ENCODE measurements at places on chromosomes 6 and 20.
A peak's percentile ranks its signal among the peaks of the same experiment; 100 is the strongest.

- DNase-seq: no peak
These were observed 295.9 kb upstream of the FERMT1 start for GRCh38 chr20:6418732-6419131.

GRCh38 chr6:56649053-56649769 is 6.5 kb upstream of the DST start:
- DNase-seq: no peak

DNA sequence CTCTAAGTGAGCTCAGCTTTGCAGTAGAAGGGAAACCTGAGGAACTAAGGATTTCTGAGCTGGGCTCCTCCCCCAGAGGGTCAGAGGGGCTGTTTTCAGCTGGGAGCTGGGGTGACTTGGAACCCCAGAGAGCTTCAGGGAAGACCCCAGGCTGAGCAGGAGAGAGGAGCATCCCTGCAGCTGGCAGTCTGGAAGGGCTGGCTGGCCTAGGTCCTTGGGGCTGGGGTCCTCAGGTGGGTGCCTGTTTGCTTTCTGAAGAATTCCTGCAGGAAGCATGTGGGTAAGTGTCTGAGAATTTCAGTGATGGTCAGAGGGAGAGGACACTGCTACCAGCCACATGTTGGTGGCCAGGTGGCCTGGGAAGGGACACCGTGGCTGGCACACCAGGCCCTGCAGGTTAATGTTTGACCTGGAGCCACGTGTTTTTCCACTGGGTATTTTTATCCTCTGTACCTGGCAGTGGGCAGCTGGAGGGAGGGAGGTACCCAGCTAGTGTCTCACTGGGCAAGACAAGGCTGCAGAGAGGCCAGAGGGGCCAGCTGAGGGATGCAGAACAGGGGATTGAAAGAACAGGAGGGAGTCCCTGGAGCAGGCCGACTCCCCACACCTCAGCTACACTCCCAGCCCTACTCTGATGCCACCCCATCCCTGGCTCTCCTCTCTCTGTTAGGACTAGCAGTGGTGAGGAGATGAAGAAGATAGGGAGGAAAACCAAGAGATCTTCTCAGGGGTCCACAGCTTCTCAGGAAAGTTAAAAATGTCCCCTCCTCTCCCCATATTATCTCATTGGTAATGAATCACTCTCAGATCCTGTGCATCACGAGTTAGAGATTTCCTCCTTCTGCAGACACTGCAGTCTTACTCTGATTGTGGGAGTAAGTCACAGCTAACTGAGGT is 143.6 kb downstream of the VEGFA start:
- DNase-seq: peak; percentile 24

DNA sequence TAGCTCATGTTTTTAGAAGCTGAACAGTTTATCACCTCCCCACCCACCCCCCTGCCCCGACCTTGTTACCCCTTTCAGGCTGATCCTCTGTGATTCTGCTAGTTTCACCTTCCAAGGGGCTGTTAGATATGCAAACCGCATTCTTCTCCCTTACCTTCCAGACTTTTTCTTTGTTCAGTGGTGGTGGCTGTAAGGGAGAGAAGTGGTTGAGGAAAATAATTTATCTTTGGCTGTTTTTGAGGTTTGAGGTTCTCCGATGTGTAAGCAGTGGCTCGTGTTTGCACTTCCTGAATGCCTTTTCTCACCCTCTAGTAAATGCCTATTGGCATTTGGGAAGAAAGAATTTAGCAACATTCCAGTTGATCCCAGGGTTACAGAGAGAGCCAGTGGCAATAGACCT is 69.4 kb upstream of the KCNG1 start:
- DNase-seq: peak; percentile 8

GRCh38 chr20:6623989-6624388 is 143.5 kb upstream of the BMP2 start:
- no peak for DNase-seq

DNA sequence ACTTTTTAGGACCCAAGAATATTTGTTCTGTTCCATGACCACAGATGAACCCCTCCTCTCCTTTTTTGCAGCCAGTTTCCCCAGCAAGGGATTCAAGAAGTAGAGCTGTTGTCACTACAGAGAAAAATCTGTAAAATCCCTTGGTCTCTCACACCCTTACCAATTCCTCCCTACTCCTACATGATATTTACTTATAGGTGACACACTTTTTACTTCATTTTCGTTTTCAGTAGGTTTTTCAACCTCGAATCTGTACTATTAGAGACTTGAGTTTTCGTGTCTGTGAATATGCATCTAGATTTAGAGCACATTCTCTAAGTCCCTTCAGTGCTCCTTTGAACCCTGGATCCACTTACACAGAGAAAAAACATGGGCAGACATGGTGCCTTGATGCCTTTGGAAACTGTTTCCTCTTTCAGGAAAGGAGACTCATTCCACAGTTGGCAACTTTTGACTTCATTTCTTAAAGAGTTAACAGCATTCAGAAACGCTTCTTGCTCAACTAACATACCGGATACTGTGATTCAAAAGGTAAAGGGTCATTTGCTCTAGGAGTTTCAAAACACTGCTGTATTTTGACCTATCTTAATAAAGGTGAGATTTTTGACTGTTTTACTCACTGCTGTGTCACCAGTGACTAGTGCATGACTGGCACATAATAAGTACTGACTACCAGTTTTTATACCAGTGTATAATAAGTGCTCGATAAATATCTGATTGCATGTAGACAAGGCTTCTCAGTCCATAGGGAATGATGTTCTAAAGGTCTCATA is 50.6 kb downstream of the LAMA4 start:
- peak; percentile 87 for DNase-seq

- DNase-seq: peak; percentile 24
These were observed 182.5 kb downstream of the EDN1 start for GRCh38 chr6:12472601-12473038.

- no peak for DNase-seq
These were observed 107.2 kb downstream of the MMS22L start for GRCh38 chr6:97175806-97176205.

DNA sequence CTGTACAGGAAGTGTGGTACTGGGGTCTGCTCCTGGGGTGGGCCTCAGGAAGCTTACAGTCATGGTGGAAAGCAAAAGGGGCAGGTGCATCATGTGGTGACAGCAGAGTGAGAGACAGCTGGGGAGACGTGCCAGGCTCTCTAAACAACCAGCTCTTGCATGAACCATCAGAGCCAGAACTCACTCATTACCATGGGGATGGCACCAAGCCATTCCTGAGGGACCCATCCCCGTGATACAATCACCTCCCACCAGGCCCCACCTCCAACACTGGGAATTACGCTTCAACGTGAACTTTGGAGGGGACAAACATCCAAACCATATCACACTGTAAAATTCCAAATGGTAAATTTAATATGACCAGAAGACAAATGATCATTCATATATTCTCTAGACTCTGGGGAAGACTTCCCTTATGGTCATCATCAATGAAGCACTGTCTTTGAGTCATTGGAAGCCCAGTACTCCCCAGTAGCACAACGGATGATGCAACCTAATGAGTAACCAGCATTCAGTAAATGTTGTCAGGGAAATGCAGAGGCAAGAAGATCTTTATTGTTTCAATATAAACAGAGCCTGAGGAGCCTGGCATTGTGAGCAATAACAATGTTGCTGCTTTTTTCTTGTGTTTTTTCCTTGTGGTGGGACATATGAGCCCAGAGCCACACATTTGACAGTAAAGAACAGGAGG is 48.2 kb upstream of the RALY start:
- DNase-seq: peak; percentile 42

DNA sequence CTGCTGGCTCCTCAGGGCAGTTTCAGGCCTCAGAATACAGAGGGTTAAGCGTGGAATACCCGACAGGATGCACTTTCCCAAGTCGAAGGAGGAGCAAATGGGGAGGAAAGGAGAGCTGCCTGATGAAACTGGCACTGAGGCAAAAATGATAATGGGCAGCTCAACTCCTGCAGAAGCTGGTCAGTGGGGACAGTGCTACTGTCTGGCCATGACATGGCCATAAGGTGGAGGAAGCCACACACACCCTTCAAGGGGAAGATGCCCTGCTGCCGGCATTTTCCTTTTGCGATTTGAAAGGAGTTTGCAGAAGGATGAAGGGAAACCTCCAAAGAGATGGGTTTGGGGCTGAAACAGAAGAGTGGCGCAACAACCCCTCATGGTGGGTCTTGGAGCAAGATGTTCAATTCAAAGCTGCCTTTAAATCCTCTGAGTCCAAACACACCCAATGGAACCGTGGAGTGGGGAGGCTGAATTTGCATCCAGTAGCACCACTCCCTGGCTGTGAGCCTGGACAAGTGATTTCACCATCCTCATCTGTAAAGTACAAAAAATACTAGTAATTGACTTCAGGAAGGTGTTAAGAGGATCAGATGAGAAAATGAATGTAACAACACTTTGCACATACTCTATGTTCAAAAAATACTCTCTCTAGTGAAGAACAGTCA is 3.2 kb downstream of the ADIG start:
- no peak for DNase-seq

DNA sequence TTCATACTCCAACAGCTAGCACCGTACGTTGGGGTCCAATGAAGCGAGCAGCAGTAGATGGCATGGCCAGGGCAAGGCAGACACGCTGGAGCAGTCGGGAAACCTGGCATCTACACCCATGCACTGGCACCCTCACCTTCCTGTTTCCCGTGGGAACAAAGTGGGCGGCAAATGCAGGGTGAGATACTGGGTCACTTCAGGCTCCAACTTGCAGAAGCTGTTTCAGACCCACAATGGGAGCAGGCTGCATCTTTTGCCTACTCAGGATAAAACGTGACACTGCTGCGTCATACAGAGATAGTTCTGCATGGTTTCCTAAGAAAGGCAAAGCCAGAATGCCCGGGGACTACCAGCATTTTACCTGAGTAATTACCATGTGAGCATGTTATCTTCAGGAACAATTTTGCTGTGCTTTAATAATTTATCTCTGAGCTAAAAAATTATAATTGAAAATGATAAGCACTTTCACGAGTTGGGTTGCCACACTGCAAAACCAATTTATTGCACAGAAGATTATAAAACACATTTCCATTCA is 10.9 kb upstream of the CD93 start:
- no peak for DNase-seq

DNA sequence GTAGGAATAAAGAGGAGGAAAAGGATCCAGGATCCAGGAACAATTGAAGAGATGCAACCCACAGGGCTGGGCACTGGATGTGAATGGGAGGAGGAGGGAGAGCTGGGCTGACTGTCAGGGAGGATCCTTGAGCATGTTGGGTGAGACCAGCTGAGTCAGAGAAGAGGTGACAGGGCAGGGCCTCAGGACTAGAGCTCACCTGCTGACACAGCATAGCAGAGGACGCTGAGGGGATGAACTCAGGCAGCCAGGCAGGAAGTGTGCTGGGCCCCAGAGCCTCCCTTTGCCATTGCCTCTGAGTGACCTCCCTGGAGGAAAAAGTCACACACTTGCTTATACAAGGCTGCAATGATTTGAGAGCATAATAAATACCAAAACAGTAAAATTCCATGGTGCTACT is 72.3 kb downstream of the ZNF133 start:
- DNase-seq: no peak

DNA sequence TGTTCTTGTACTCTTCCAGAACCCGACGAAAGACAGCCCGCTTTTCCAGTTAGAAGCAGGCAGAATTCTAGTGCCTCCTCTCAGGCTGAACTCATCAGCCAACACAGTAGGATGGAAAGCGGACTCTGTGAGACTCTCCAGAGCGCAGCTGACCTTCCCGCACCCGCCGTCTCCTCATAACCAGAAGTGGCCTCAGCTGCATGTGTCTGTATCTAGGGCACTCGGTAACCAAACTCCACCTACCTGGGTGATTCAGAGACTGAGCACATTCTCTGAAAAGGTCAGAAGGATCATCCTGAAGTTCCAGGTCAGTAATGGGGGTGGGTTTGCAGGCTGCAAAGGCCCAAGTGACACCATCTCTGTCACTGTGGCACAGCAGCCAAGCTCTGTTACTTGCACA is 66.7 kb upstream of the NFATC2 start:
- DNase-seq: no peak

DNA sequence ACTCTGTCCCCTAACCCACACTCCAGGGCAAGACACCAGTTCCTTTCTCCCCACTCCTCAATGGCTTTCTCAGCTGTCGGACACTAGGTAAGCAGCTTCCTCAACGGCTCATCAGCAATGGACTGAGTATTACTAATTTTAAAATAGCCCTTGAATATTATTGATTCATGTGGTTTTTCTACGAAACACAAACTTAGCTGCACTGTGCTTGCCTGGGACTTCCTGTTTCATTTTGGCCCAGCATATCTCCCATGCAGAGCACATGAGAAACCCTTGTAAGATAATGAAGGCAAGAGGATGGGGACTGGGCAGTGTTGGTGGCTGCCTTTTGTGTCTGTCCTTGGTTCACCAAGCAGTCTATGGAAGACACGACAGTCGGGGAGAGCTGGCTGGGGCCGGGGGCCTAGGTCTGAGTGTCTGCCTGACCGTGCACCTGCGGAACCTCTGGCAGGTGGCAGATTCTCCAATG is 48.9 kb downstream of the RNASET2 start:
- no peak for DNase-seq

- peak; percentile 91 for DNase-seq
These were observed 87.2 kb downstream of the FKBP5 start for GRCh38 chr6:35601331-35602132.

- DNase-seq: no peak
These were observed 18.3 kb downstream of the RPS6KA2 start for GRCh38 chr6:166608774-166609173.

DNA sequence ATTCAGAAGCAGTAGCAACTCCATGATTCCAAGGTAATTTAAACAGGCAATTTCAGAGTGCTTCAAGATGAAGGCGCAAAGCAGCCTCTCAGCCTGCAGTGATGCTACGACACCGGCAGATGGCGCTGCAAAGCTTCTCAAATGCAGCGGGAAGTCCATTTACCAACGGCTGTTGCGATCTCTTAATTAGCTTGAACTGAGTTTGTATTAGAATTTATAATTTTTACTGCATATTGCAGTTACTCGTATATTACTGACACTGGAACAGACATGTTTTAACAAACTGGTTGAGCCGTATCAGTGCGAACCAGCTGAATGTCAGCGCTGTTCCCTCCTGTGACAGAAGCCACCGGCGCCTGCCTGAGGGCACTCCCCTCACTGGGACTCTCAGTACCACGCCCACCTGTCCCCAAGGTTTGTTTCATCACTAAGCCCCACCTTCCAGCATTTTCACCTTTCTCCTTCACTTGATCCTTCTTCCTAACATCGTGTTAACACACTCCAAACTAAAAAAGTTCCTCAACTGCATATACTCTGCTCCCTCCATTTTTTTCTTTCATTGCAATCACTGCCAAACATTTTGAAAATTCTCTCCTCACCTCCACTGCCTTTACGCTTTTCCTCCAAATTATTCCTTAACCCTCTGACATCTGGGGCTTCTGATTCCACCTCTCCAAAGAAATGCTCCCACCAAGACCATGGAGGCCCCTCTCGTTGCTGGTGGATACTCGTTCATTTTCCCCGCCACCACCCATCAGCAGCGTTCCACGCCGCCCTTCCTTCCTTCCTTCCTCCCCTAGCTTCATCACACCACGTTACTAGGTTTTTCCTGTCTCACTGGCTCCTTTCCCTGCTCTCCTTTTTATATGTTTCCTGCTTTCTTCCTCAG is 14.5 kb downstream of the GNL1 start:
- peak; percentile 73 for DNase-seq

GRCh38 chr6:70381417-70381782 is 31.9 kb upstream of the FAM135A start:
- no peak for DNase-seq

GRCh38 chr6:39102071-39102820 is 12.7 kb downstream of the SAYSD1 start:
- DNase-seq: peak; percentile 40

- DNase-seq: no peak
These were observed 113.0 kb downstream of the PREX1 start for GRCh38 chr20:48714764-48715163.

- no peak for DNase-seq
These were observed at the start of gene WFDC13 for GRCh38 chr20:45701873-45702272. Gene WFDC13 (plus strand): TSS chr20:45702038. CDS start chr20:45702124, 86 bp downstream.
